Stimulated activated CD8-positive, alpha-beta memory T cell treated with anti-CD3 and anti-CD28 coated beads, Interleukin-4, amount 100 ng/mL, for 1 hour (primary cell): ENCODE measurements at places on chromosomes 4 and X.

DNA sequence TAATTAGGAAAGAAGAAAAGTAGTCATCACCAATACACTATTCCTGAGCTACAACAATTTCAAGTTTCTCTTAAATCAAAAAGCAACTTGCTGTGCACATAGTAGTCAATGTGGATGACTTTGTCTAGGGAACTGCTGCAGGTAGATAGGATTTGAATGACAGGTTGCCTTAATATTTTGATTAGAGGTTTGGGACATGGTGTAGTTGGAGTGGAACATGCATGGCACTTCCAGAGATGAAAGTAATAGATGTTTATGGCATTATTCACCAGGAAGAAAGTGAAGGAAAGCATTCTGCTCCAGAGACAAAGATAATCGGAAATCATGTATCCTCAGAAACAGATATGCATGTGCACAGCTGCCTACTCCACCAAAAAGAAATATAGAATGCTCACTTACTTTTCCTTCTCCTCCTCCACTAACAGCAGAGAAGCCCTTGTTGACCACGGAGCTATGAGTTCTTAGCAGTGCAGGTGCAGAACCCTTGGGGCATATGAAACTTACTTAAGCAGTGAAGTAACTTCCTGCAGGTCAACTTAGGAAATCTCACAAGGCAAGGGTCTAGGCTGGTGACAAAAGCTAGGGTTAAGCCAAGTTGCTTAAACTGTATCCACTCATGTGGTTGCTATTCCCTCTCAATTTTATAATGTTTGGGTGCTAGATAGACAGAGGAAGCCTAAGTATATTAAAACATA lies 390.8 kb downstream of the HNRNPD start:
- DNase-seq: no peak

DNA sequence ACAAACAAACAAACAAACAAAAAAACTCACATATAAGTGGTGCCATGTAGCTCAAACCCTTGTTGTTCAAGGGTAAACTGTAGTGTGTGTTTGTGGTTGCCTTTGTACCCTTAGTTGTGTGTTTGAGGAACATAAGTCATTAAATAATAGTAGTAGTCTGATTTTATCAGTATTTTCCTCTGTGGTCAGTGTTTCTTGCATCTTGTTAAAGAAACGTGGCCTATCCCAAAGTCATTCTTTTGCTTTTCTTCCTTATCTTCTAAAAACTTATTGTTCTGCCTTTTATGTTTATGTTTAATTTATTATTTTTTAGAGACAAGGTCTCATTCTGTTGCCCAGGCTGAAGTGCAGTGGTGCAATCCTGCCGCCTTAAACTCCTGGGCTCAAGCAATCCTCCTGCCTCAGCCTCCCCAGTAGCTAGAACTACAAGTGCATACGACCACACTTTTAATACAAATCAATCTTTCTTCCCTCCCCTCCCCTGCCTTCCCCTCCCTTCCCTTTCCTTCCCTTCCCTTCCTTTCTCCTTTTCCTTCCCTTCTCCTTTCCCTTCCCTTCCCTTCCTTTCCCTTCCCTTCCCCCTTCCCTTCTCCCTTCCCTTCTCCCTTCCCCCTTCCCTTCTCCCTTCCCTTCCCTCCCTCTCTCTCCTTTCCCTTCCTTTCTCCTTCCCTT lies 26.4 kb downstream of the PRIMPOL start:
- DNase-seq: no peak

DNA sequence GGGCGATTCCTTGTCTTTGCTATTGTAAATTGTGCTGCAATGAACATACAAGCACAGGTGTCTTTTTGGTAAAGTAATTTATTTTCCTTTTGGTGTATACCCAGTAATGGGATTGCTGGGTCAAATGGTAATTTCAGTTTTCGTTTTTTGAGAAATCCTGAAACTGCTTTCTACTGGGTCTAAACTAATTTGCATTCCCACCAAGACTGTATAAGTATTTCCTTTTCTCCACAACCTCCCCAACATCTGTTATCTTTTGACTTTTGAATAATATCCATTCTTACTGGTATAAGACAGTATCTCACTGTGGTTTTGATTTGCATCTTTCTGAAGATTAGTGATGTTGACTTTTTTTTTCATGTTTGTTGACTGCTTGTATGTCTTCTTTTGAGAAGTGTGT lies 2506.0 kb downstream of the PCDH7 start:
- DNase-seq: no peak

DNA sequence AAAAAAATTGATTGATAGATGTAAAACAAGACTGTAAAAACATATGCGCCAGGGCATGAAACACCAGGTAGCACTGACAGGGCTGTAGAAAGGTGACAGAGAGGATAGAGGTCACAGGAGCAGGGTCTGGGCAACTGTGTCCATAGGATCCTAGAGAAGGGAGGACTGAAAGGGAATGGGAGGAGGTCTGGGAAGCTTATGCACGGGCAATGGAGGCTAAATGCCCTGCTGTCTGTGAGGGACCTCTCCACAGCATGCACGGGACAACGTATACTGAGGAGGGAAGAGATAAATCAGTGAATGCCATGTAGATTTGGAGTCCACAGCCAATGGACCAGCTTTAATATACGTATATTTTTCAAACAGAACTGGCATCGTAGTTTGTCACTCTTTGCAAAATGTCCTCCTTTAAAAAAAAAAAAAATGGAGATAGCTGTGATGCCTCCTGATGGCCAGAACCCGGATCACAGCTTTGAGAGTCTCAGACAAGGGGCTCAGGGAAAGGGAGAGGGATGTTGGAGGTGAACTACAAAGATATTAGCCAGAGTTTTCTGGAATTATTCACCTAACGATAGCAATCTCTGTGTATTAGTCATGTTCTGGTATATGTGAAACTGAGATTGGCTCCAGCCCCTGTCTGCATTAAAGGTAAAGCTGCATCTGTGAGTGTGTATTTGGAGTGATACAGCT lies 16.0 kb downstream of the RAB40A start:
- no peak for DNase-seq

- no peak for DNase-seq
These were observed 114.6 kb downstream of the TBCK start for GRCh38 chr4:106201373-106201772.

- DNase-seq: no peak
These were observed 13.6 kb upstream of the CCKAR start for GRCh38 chr4:26503844-26504243.

GRCh38 chrX:55695227-55696018 lies 22.1 kb upstream of the RRAGB start:
- no peak for DNase-seq

- DNase-seq: no peak
These were observed 11.6 kb downstream of the PDZD4 start for GRCh38 chrX:153818571-153819383.

GRCh38 chr4:2432991-2433530 lies 14.3 kb downstream of the CFAP99 start:
- no peak for DNase-seq

GRCh38 chr4:10198365-10198764 lies 81.8 kb upstream of the WDR1 start:
- no peak for DNase-seq

GRCh38 chr4:6840062-6840976 lies 57.8 kb downstream of the KIAA0232 start:
- DNase-seq: no peak

DNA sequence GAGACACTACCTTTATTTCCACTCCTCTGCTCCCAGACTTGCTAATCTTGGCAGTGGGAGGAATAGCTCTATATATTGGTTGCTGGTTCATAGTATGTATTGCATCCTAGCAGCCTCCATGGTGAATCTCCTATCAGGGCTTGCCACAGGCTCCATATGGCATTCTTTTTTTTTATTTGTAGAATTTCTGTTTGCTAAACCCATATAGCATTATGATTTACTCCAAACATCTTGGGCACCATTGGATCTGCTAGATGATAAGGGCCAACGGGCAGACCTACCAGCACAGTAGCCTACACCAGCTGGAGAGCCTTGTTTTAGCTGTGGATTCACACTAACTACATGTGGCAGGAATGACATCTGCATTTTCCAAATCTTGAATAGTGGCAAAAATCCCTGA lies 6.9 kb downstream of the SMIM10 start:
- no peak for DNase-seq

- DNase-seq: no peak
These were observed 29.3 kb upstream of the SCOC start for GRCh38 chr4:140344101-140344500.

GRCh38 chrX:1358793-1359476 lies 22.4 kb downstream of the IL3RA start:
- DNase-seq: no peak

- no peak for DNase-seq
These were observed 32.0 kb downstream of the DAPP1 start for GRCh38 chr4:99848591-99849001.

GRCh38 chr4:83217721-83218522 lies 66.7 kb downstream of the COQ2 start:
- peak; percentile 31 for DNase-seq

DNA sequence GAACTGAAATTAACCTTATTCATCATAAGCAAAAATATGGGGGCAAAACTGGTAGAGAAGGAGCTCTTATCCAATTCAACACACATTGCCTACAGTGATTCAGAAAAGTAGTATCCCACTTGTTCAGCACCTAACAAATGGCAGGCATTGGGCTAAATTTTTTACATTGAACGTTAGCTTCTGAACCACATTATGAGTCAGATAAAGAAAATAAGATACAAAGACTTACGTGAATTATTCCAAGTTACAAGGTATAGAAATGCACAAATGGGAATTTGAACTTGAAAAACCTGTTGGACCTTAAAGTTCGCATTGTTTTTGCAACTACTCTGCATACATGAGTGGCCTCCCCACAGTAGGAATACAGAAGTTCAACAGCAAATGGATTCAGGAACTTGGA lies 210.6 kb downstream of the LDB2 start:
- no peak for DNase-seq

GRCh38 chrX:19956306-19956705 lies 34.6 kb downstream of the BCLAF3 start:
- no peak for DNase-seq

DNA sequence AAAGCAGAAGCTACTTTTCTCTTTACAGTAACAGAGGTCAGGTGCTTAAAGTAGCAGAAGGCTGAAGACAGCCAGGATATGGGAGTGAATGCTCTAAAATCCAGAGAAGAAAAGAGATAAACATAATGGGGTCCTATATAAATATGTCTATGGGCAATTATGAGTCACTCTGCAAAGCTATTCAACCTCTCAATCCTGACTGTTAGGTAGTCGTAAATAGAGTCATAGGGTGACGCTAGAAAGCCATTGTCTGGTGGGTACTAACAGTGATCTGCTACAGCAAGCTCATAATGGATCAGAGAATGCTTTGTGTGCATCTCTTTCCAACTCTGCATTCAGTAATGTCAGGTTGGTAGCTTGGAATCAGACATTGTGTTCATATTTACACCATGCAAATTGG lies 53.5 kb upstream of the PDE5A start:
- no peak for DNase-seq

- DNase-seq: no peak
These were observed 30.9 kb downstream of the RNF212 start for GRCh38 chr4:1082215-1083182.

DNA sequence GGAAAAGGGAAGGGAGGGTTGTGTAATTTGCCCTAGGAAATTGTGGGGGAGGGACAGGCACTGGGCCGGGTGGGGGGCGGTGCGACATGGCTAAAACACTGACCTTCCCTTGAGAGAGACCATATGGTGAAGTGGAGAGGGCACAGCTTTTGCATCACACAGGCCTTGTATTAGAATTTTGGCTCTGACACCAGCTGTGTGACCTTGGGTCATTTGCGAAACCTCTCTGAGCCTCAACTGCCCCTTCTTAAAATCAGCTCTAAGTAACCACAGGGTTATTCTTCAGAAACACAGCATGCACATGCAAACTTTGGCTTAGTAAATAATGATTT lies 25.8 kb downstream of the PDGFRA start:
- no peak for DNase-seq

DNA sequence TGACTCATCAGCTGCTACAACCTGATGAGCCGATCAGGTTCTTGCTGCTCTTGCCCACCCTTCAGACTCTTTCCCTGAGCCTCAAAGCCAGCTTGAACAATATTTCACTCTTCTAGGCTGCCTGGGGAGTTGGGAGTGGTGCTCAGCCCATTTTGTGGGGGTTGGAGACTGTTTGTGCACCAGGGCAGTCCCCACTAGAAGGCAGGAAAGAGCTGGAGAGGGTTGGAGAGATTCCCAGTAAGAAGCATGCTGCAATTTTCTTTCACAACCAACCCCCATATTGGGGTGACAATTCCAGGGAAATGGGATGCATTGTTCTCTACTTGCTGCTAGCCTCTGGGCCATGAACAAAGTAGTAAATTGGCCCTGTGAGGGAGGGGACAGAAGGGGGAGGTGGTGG lies 44.1 kb downstream of the SLC16A2 start:
- DNase-seq: no peak

DNA sequence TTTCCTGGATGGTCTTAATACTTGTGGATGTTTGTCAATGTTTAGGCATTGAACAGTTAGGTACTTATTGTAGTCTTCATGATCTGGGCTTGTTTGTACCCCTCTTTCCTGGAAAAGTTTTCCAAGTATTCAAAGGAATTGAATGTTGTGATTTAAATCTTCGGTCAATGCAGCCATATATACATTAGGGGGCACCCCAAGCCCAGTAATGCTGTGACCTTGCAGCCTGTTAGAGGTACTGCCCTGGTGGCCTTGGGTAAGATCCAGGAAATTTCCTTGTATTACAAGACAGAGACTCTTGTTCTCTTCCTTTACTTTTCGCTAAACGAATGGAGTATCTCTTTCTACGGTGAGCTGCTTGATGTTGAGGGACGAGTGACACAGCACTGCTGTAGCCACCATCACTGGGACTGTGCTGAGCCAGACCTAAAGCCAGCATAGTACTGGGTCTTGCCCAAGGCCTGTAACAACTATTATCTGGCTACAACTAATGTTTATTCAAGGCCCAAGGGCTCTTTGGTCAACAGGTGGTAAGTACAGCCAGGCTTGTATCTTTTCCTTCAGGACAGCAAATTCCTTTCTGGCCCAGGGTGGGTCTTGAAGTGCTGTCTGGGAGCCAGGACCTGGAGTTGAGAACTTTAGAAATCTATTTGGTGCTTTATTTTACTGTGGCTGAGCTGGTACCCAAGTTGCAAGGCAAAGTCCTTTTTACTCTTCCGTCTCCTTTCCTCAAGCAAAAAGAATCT lies 118.3 kb upstream of the ATOH1 start:
- no peak for DNase-seq

DNA sequence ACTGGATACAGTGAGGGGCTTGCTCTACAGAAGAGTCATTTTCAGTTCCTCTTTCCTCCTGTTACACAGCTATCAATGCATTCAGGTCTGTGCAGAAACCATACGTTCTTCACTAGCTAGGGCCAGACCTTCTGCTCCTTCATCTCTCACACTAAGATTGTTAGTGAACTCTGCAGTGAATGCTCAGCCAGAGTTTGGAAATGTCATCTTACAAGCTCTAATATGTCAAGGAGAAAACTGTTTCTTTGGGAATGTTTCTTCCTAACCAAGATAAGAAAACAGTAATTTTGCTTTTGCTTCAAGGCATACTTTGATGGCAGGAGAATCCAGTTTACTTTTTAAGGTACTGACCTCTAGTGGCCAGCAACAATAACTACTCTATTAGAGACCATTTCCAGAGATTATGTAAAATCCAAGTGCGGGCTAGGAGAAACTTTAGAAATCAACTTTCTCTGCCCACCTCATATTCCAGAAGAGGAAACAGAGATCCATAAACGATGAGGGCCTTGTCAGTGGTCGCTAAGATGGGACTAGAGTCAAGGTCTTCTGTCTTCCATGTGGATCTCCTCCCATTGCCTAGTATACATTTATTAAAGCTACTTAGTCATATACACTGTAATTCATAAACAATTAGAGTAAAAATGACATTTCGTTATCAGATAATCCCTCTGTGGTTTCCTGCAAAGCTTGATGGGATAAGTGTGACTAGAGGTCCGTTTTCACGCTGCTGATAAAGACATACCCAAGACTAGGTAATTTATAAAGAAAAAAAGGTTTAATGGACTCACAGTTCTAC lies 12.1 kb upstream of the CC2D2A start:
- no peak for DNase-seq
